Stimulated activated CD4-positive, alpha-beta T cell treated with anti-CD3 and anti-CD28 coated beads, Interleukin-1b, Interleukin-23, amount 100 ng/mL, for 24 hours (primary cell): ENCODE measurements at places on chromosomes 1 and 21.

GRCh38 chr1:20380616-20381035 is 90.0 kb downstream of the VWA5B1 start:
- no peak for DNase-seq

- DNase-seq, result no peak
These were observed 16.6 kb upstream of the AK5 start for GRCh38 chr1:77265180-77265579.

DNA sequence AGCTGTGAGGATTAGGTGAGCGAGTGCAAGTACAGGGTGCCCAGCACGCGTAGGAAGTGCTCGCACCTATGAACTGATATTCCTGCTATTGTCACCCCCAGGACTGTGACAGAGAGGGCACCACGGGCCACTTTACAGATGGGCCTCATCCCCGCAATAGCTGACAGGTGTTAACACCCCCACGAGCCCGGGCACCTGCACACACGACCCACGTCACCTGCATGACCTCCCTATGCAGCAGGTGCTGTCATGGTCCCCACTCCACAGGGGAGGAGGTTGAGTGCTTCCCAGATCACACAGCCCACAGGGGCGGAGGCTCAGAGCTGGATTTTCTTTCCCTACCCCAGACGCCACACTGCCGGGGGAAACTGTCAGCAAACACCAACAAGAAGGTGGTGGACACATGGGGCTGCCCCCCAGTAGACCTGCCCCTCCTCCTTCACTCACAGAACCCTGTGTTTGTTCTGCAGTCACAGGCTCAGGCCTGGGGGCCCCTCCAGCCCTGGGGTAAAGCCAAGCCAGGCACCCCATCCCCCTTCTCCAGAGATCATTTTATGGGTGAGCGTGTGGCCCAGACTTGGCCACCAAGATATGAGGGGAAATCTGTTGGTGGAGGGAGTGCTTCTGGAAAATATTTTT is 465.5 kb downstream of the MATN1 start:
- no peak for DNase-seq

- no peak for DNase-seq
These were observed 20.2 kb upstream of the TCEA3 start for GRCh38 chr1:23444596-23445390.

GRCh38 chr1:156920233-156921052 is at the start of gene LRRC71:
Gene LRRC71, plus strand, starts transcription at chr1:156920632. Its CDS starts 172 bp downstream, at chr1:156920804.
- DNase-seq, result peak; percentile 20

DNA sequence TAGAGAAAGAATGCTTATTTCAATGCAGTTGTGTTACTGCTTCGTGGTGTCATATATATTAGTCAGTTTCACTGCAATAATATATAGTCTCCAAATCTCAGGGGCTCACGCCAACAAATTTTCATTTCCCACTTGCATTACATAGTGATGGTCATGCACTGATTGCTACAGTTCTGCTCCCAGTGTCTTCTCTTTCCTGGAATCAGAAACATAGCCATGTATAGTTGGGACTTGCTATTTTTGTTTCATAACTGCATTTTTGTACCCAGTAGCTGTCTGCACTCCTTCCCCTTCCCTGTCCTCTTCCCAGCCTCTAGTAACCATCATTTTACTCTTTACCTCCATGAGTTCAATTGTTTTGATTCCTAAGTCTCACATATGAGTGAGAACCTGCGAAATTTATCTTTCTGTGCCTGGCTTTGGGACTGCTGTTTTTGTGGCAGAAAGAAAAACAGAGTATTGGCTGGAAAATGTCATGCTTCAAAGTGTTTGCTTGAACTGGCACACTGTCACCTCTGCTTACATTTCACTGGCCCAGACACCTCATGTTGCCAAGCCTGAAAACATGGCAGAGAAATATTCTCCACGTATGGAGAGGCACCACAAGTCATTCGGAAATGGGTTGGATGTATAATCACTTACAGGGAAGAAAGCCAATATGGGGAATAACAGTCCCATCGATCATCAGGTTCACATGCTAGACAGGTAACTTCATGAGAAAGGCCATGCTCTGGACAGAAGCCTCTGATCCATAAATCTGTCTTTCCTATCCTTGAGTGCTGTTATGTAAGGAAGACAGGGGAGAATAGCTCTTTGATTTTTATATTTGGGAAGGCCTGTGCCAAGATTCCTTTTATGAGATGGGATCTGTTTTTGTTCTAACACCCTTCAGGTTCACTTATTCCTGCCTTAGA is 60.4 kb upstream of the BACH1 start:
- DNase-seq, result no peak

- no peak for DNase-seq
These were observed 73.1 kb upstream of the SCCPDH start for GRCh38 chr1:246651012-246651695.

GRCh38 chr1:204286831-204287421 is 72.8 kb downstream of the PLEKHA6 start:
- no peak for DNase-seq

- DNase-seq, result no peak
These were observed 507.1 kb upstream of the ZRANB2 start for GRCh38 chr1:71587961-71588360.
